ENCODE measurements at places on chromosomes 11 and 22.

GRCh38 chr22:36753120-36753802 lies 22.7 kb downstream of the IFT27 start:
- DNase-seq = peak; percentile 48

GRCh38 chr11:116981266-116981885 lies 116.9 kb downstream of the SIK3 start:
- DNase-seq = no peak

DNA sequence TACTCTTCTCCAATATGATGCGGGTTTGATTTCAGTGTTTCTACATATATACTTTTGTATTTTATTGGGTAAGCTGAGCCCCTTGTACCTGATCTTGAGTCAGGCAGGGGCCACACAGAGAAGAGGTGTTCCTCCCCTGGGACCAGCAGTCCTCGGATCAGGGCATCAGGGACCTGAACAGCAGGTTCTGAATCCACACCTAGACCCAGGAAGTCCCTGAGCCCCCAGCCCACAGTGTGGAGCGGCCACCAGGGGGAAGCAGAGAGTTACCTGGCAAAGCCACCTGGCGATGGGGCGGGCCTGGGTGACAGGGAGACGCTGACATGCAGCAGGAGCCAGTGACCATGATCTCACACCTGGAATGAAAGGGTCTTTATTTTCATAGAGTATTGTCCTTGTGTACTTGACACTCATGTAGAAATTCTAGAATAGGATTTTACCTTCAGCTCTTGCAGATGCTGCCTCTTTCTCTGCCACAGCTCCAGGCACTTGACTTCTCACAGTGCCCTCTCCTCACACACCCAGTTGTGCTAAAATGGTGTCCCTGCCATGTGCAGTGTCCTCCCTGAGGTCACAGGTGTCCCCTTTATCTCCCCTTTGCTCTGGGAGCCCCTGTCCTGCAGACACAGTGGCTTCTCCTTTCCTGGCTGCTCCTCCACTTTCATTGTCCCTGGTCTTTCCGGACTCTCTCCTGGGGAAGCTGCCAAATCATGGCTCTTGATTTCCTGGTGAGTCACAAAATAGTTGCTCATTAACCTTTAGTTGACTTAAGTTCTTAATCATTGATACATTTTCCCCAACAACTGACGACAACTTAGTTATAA lies 48.5 kb downstream of the GGTLC2 start:
- DNase-seq = no peak

- no peak for DNase-seq
These were observed 99.5 kb downstream of the CASP12 start for GRCh38 chr11:104798789-104799188.

- DNase-seq = no peak
These were observed 1.8 kb upstream of the TMEM86A start for GRCh38 chr11:18696638-18697225.

DNA sequence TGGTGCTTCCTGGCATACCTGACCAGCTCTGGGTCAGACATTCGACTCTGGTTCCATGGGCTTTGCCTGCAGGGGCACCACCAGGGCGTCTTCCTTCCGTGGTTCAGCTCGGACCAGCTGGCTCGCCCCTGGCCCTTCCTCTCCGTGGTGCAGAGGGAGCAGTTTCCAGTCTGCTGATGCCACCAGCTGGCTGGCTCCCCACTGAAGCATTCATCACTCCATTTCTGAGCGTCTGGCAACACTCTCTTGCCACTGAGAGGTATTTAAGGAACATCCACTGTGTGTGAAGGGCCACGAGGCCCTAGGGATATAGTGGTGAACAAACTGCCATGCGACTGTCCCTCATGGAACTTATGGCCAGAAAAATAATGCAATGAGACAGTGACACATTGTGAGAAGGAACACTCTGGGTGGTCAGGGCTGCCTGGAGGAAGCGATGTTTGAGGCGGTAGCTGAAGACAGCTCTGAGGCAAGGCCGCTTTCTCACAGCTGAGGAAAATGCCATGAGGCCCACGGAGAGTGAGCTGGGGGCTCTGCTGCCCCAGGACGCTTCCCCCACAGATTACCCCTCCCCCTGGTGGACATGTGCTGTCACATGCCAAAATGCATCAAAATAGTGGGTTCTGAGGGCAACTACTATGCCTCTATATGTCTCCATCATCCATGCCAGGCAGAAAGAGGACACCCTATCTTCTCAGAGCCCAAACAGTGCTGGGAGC lies 44.9 kb upstream of the ARFGAP3 start:
- DNase-seq = no peak

DNA sequence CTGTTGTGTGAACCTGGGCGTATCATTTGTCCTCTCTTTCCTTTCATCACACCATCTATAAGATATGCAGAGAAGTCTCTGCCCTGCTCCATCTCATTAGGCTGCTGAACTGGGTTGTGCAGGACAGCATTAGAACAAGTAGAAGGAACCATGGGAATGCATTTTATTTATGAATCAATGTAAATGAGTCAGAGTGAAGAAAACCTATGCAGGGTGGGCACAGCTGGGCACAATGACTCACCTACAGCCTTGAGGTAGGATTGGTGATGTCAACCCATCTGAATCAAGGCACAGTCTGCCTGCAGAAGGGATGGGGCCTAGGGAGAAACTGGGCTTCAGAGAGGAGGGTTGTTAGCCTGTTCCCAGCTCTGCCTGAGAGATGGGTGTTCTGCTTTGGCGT lies 123.4 kb downstream of the CSNK2A3 start:
- DNase-seq = no peak

DNA sequence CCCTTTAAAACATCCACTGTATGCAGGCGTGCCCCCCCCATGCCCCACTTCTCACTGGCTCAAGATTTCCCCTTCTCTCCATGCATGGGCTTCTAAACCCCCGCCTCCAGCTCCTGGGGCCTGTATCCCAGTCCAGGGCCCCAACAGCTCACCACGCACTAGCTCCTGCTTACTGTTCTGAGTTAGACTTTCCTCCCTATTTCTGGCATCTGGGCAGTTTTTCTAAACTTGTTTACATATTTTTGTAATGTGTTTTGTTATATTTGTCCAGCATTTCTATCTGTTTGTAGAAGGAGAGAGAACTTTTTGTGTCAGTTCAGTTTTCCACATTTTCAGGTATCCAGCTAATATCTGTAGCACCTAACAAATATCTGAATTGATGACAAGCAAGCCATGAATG lies 178.5 kb downstream of the SPON1 start:
- DNase-seq = no peak

DNA sequence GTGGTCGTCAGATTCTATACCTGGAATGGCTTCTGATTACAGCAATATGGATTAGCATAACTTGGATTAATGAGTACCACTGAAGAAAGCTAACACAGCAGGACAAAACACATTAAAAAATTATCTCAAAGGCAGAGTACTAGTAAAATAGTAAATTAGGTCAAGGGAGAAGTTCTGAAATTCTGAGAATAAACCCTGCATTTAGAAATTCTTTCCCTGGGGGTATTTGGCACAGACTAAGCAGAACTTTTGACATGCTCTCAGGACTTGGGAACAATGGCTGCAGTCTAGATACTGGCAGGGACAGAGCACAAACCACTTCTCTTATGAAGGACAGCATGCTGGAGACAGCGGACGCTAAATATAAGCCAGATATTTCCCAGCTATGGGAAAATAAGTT lies 85.6 kb upstream of the GRIA4 start:
- no peak for DNase-seq

DNA sequence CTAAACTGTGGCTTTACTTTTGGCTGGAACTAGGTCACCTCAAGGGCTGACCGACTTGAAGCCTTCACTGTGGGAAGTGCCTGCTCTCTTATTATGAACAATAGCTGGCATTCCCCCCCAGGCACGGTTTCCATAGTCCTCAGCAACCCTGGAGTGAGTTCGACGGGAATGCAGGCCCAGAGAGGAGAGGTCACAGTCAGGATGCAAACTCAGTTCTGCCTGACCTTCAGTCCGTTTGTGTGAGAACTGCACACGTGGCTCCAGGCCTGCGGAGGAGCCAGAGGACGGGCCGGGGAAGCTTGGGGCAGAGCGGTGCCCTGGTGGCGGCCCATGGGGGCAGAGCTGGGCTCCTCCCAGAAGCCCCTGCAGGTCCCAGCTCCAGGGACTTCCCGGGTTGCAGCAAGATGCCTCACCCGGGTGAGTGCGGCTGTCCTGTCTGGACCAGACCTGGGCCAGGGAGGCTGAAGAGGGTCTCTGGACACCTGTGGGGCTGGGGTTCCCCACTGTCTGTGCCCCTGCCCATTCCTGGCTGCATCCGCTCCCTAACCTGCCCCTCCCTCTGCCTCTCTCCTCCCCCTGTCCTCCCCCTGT lies 17.2 kb downstream of the SLC25A18 start:
- no peak for DNase-seq

- no peak for DNase-seq
These were observed 20.1 kb upstream of the CUL5 start for GRCh38 chr11:107988397-107989158.

DNA sequence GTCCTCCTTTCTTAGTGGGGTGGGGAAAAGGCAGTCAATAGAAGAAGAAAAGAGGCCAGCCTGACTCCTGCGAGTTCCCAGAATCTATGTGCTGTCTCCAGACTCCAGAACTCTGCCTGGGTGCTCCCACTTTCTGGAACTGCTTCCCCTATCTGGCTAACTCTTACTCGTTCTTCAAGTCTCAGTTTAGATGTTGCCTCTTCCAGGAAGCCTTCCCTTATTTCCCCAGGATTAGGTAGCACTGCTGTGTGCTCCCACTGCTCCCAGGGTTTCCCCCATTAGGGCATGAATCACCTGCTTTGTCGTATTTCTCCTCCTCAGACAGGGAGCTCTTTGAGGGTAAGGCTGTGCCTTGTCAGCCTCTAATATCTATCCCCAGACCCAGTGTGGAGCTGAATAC lies 17.5 kb upstream of the SYT7 start:
- no peak for DNase-seq

- DNase-seq = no peak
These were observed 1.6 kb upstream of the CNGA4 start for GRCh38 chr11:6237266-6237665.

- DNase-seq = no peak
These were observed 128.1 kb downstream of the GALNT18 start for GRCh38 chr11:11493698-11494097.

- DNase-seq = no peak
These were observed 24.2 kb downstream of the PPFIBP2 start for GRCh38 chr11:7538031-7538430.
